ENCODE measurements at places on chromosomes 7 and 10.

GRCh38 chr10:71575451-71575850 lies 144.1 kb downstream of the C10orf105 start:
- DNase-seq, result no peak

GRCh38 chr10:129334266-129334665 lies 132.8 kb upstream of the MGMT start:
- DNase-seq, result no peak

GRCh38 chr10:9504227-9504626 lies 1449.7 kb downstream of the GATA3 start:
- DNase-seq, result no peak

DNA sequence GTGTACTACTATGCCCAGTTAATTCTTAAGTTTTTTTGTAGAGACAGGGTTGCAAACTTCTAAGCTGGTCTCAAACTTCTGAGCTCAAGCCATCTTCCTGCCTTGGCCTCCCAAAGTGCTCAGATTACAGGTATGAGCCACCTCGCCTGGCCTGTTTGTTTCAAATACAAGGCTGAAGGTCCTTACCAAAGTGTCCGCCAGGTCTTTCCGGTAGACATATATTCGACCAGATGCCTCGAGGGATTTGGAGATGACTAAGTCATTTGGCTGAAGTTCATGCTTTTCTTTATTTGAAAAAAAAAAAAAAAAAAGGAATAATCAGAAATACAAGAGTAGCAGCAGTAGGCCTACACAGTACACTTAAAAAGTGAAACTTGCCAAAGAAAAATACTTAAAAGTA lies 204.5 kb upstream of the CDCA7L start:
- no peak for DNase-seq

DNA sequence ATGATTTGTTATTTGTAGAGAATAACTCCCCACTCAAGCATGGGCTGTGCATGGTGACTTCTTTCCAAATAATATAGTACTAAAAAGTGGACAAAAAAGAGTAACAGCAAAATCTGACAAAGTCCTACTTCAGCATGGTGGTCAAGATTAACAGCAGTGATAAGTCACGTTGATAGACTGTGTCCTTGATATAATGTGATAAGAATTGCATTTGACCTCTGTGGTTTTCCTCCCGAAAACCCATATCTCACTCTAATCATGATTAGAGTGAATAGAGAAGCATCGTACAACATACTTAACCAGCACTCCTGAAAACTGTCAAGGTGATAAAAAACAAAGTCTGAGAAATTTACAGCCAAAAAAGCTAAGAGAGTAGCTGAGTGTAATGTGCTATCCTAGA lies 42.4 kb downstream of the REEP3 start:
- no peak for DNase-seq

- no peak for DNase-seq
These were observed 45.0 kb downstream of the TNS3 start for GRCh38 chr7:47536661-47537611.

- no peak for DNase-seq
These were observed 111.0 kb downstream of the KAT6B start for GRCh38 chr10:74937266-74937856.

- no peak for DNase-seq
These were observed 27.0 kb upstream of the JAZF1 start for GRCh38 chr7:28207486-28208158.

DNA sequence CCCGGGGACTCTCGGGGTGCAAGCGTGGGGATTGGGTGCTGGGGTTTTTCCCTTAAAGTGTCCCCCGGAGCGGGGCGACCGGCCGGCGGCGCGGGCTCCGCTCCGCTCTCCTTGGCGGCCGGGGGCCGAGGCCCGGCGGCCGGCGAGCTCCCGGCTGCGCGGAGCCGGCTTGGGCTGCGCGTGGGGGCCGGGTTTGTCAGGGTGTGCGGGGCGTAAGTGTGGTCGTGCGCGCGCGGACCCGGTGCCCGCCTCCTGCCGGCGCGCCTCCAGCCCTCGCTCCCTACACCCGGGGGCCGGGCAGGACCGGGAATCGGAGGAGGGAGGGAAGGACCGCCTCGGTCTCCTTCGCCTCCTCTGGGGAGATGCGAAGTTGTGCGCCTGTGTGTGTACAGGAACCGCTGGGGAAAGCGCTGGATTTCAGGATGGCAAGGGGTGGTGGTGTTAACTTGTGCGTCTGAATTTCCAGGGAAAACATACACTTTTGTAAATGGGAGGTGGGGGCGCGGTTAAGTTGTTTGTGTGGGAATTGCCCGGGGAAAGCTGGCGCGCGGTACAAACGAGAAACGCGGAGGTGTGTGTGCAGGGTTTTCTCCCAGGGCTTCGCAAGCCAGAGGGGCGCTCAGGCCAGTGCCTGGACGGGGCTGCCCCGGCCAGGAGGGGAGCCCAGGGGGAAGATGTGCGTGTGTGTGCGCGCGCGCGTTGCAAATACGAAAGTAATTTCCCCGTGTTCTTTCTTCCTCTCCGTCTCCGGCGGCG lies 737 bp downstream of the ZMIZ1 start:
- DNase-seq, result no peak

- DNase-seq, result no peak
These were observed 2.2 kb upstream of the MYL10 start for GRCh38 chr7:101631224-101631714.

GRCh38 chr10:82092111-82092510 lies 217.1 kb downstream of the NRG3 start:
- DNase-seq, result no peak

GRCh38 chr7:103119791-103120291 lies 29.1 kb downstream of the NAPEPLD start:
- DNase-seq, result no peak

- DNase-seq, result peak; percentile 45
These were observed 41.9 kb downstream of the ENO4 start for GRCh38 chr10:116891208-116891607.

- no peak for DNase-seq
These were observed 22.3 kb downstream of the LEP start for GRCh38 chr7:128263420-128263819.

DNA sequence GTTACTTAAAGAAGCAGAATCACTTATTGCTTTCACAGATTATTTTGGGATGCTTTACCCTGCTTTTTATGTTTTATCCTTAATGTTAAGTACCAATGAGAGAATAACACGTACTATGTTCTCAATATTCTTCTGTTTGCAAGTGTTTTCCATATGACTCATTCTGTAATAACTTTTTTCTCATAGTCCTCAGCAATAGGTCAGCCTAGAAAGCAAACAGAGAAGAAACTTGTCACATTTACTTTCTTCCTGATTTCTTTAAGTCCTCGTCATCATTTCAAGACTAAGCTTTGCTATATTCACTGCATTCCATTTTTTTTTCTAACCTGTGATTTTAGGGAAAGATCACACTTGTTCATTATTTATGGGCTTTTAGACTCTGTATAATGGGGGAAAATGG lies 6.8 kb upstream of the AGR2 start:
- DNase-seq, result peak; percentile 53

GRCh38 chr7:78063758-78064157 lies 265.2 kb downstream of the PHTF2 start:
- DNase-seq, result no peak

GRCh38 chr7:17255926-17256325 lies 42.5 kb upstream of the AHR start:
- DNase-seq, result no peak

All from AG04449 (cell line).